ENCODE measurements at places on chromosomes 4 and X.

DNA sequence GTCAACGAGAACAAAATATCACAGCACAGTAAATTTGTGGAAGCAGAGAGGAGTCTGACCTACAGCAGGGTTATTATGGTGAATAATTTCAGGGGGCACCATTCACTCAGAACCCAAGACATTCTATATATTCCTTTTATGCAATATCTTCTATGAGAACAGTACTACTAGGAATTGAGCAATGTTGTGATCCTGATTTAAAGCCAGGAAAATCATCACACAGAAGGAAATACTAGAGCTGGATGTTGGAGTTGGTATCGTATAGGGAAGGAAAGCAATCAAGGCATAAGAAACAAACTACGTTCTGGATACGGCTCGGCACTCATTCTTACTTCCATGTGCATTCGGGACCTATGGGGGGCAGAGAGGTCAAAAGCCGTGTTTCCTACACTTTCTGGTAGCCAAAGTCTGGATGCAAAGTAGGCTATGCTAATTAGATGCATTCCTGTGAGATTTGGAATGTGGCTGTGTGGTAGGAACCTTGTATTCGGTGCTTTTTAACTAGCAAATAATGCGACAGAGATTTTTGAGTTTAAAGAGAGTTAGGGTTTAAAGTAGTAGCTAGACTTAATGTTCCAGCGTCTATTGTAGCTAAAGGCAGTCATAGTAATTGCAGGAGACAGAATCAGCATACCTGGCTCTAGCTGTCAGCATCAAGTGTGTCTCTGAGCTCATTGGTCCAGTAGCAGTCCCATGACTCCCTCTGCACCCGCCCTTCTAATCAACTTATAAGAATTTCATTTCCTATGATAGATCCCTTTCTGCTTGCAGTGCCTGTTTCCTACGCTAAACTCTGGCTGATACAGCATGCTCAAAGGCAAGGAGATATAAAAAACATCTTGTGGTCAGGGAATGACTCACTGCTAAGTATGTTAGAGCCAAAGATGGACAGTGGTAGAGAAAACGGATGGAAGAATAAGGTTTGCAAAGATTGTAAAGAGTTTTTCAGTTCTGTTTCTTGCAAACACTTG, 43.3 kb upstream of the PDGFC start:
- no peak for DNase-seq

GRCh38 chr4:43163101-43163792, 270.7 kb downstream of the GRXCR1 start:
- DNase-seq = no peak

DNA sequence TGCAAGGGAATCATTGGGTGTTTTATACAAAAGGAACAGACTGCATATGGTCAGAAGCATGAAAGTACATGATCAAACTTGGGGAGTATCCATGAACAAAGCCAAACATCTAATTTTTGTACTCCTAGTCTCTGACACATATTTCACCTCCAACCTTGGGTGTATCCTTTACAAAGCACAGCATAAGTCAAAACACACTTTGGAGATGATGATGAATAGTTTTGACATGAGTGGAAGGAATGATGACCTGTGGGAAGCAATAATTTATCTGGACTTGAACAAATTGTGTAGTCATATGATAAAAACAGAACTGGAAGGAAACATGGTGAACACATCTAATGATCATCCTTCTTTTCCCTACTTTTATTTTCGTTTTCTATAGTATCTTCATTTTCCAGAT, 108.7 kb upstream of the PLS3 start:
- DNase-seq = no peak

DNA sequence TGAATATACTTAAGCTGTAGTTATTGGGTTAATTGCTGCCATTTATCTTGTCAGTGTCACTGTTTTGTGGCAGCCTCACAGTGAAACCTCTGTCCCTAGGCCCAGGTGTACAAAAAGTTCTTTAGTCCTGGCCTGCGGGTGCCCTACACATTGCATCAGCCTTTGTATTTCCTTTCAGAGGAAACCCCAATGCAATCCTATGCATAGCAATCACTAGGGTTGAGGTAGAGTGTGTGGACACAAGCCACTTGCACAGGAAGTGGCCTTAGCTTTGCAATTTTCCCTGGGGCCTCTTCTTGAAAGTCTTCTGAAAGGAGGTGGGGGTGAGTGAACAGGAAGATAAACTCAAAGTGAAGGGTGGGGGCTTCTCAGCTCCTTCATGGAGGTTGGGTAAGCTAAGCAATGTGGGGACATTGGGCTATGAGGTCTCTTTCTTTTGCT, 27.8 kb downstream of the VSIG4 start:
- no peak for DNase-seq

- DNase-seq = peak; percentile 20
Observed at GRCh38 chrX:39729981-39730661, 367.6 kb downstream of the BCOR start.

DNA sequence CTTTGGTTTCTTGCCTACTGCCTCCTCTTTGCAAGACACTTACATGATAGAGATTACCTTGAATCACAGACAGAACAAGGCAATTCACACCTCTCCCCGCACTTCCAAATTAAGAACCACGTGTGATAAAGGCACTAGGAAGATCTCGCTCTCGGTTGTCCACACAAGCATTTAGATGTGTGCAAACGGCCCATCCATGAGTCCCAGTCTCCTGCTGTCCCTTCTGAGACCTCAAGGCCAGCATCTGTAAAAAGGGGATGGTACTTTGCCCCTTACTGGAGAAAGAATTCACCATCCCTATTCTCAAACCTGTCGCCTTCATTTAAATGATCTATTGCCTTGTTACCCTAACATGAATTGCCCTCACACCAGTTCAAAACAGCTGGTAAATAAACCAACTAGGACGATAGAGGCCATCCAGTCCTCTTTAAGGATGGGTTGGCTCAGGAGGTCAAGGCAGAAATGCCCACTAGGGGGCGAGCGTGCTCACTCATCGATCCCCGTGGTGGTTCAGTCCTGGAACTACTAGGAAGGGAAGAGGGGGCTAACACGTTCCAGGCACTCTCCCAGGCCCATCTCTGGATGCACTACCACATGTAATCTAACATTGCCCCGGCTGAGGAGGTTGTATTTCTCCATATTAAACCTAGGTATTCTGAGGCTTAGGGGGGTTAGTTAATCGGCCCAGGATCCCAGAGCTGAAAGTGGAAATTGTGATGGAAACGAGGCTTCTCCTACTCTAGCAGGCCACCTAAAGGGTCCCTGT, 95.8 kb downstream of the DHX15 start:
- DNase-seq = peak; percentile 64

GRCh38 chr4:151304755-151305154, 20.6 kb downstream of the SH3D19 start:
- DNase-seq = no peak

GRCh38 chrX:19410259-19410658, 66.5 kb downstream of the PDHA1 start:
- no peak for DNase-seq

- DNase-seq = no peak
Observed at GRCh38 chr4:1170976-1171310, 1.4 kb downstream of the SPON2 start.

- DNase-seq = no peak
Observed at GRCh38 chrX:9935436-9935835, 31.7 kb upstream of the CLDN34 start.

DNA sequence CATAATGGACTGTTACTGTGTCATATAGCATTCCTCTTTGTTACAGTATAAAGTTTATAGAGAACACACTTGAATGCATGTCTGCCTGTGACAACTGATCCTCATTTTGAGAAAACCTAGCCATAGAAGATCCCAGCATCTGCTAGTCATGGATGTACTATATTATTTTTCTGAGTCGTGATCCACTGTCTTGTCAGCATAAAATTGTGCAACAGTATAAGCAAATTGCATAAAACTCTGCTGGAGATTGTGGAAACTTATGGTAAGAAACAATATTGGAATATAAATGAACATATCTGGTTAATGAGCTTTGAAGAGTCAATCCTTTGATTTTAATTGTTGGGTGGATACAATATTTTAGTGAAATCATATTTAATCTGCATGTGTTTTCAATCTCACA, 3.6 kb downstream of the NEIL3 start:
- DNase-seq = no peak

- no peak for DNase-seq
Observed at GRCh38 chr4:113730467-113731216, 30.9 kb downstream of the CAMK2D start.

- no peak for DNase-seq
Observed at GRCh38 chr4:8820178-8821102, 51.2 kb downstream of the HMX1 start.

DNA sequence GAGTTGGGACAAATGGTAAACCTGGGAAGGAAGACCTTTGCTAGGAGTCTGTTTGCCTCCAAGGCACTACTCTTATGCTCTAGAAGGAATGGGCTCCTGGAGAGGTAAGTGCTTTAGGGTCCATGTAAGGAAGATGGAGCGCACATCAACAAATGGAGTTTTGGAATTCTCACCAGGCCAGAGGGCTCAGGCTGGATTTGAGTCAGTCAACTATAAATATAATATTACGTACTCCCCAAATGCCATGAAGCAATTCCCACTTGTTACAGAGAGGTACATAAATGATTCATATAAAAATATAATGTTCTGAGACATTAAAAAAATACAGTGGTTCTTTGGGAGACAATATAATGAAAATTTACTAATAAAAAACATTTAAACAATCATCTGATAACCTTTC, 1.6 kb upstream of the SLC9B1 start:
- DNase-seq = no peak

Measured in hippocampal formation (tissue), 2 donors.